CD4-positive, alpha-beta T cell treated with Interleukin-6 at 100 ng/mL for 8 hours (primary cell): ENCODE measurements at places on chromosomes 11 and 22.

DNA sequence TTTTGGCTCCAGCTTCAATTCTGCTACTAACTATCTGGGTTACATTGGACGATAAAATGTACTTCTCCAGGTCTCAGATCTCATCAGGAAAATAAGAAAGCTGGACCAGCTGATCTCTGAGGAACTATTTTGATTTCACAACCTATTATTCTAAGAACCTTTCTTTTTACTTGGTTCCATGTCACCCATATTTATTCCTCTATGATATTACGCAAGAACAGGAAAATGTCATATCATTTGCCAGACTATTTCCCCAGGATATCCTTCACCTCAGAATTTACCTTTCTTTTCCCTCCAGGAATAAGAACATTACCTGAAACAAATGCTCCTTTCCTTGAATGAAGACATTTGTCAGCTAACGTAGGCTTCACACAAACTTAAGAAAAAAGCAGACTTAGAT lies 387.5 kb upstream of the RAG2 start:
- DNase-seq = no peak

GRCh38 chr11:13831696-13832095 lies 130.8 kb upstream of the SPON1 start:
- DNase-seq = no peak

DNA sequence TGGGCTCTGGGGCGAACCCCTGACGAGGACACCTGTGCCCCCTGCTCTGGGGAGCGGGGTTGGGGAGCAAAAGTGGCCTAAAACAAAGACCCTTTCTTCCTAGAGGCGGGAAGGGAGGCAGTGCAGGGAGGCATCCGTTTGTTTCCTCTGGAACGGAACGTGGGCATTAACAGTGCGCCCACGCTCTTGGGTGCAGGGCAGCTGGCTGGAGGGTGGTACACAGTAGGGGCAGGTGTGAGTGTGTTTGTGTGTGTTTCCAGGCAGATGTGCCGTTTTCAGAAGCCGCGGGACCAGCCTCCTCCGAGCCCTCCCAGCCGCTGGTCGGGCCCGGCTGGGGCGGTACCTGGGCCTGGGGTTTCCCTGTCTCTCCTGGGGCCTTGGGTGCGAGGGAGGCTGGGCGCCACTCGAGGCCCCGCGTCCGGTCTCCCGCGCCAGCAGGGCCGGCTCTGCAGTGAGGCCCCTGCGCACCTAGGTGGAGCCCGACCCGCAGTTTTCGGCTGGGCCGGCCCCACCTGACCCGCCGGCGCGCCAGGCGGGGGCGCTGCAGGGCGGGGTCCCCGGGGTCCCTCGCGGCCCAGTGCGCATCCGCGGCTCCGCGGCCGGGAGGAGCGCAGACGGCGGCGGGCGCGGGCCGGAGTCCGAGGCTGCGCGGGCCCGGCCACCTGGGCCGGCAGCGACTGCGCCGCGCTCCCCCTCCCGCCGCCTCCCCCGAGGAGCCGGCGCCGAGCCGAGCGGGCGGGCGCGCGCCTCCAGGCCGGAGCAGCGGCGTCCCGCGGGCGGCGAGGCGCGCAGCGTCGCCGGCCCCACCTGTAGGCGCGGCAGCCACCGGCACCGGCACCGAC lies 1252.7 kb downstream of the BRD1 start:
- DNase-seq = no peak

- DNase-seq = no peak
Measured at GRCh38 chr11:128929468-128929867, 13.2 kb downstream of the TP53AIP1 start.

GRCh38 chr11:120941000-120941399 lies 82.9 kb upstream of the TBCEL start:
- DNase-seq = no peak

GRCh38 chr11:105226766-105227165 lies 87.2 kb upstream of the CARD18 start:
- no peak for DNase-seq
